ENCODE measurements at places on chromosomes 3 and 15. TPM values are rescaled to one million over a fixed set of nuclear protein-coding genes. Genes with fewer than 3 reads are reported as not detected.
A peak's percentile ranks its signal among the peaks of the same experiment; 100 is the strongest.

DNA sequence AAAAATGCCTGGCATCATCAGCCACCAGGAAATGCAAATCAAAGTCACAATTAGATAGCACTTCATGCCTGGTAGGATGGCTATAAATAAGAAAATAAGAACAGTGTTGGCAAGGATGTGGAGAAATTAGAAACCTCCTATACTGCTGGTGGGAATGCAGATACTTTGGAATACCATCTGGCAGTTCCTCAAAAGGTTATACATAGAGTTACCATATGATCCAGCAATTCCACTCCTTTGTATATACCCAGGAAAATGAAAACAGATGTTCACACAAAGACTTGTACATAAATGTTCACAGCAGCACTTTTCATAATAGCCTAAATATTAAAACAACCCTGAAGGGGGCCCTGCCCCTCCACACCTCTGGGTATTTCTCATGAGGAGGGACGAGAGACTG lies 13.7 kb downstream of the ACSBG1 start:
- H3K4me3 ChIP-seq, result no peak overlapping the region
- no peaks in the 10 kb centered on the region for H3K36me3 ChIP-seq
- DNase-seq, result no peak
- no peaks in the 10 kb centered on the region for H3K27me3 ChIP-seq
- H3K27ac ChIP-seq, result no peak overlapping the region

- H3K36me3 ChIP-seq, result no peaks in the 10 kb centered on the region
- H3K4me3 ChIP-seq, result no peak overlapping the region
- peaks cover 4% of the 10 kb centered on the region for H3K4me1 ChIP-seq
- no peaks in the 10 kb centered on the region for H3K27me3 ChIP-seq
Observed at GRCh38 chr3:194548346-194549321, 61.8 kb upstream of the ATP13A3 start.

DNA sequence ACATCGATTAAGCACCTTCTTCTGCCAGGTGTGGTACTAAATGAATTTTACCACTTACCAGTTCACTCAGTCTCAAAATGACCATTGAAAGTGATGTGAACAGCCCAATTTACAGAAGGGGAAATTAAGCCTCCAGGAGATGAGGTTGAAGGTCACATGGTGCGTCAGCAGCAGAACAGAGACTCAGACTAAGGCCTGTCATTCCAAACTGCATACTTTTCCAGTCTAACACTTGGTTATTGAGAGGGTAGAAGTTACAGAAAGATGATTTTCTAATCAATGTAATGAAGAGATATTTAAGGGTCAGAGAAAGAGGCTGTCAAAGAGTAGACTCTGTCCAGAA lies 68.4 kb downstream of the TTC23 start:
- H3K36me3 ChIP-seq, result peaks cover 3% of the 10 kb centered on the region
- no peaks in the 10 kb centered on the region for H3K27me3 ChIP-seq
- H3K27ac ChIP-seq, result no peak overlapping the region
- H3K4me1 ChIP-seq, result peaks cover 2% of the 10 kb centered on the region

- peaks cover 38% of the 10 kb centered on the region for H3K36me3 ChIP-seq
- peak overlapping the region; percentile 73 for H3K4me3 ChIP-seq
- H3K27ac ChIP-seq, result peak overlapping the region; percentile 89
Observed at GRCh38 chr3:138114431-138114918, 933 bp downstream of the DZIP1L start.

DNA sequence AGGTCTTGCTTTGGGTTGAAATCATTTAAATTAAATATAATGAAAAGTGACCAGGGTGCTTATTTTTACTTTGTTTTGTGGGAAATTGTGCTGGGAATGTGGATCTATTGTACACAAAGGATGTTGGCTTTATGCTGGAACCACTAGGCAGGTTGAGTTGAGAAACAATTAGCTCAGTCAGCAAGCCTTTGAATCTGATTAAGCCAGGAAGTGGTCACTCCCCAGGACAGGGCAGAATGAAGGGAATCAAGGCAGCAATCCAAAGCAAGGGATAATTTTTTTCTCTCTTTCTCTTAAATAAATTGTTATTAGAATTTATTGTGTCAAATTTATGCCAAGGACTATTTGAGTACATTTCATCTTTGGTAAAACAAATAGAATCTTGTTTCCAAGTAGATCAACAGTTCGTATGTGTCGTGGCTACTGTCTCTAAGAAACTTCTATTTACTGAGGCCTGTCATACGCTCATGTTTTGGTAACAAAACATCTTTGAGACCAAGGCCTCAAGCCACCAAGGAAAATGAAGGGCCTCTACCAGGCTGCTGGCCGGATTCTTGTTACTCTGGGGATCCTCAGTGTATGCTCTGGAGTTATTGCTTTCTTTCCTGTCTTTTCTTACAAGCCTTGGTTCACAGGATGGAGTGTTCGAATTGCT lies at the start of gene TMEM212:
TMEM212 (plus strand) TSS at position 486 of the 655 bp plus-strand sequence; CDS start at position 521, 35 bp downstream.
- no peaks in the 10 kb centered on the region for H3K27me3 ChIP-seq
- H3K4me1 ChIP-seq, result peaks cover 34% of the 10 kb centered on the region
- DNase-seq, result no peak
- H3K36me3 ChIP-seq, result no peaks in the 10 kb centered on the region
- H3K4me3 ChIP-seq, result no peak within 1 kb of the TSS

The SLC9A9 gene
- 0.05 TPM for total RNA-seq

The DAZL gene
- total RNA-seq, result not detected

The SPESP1 gene
- total RNA-seq, result not detected
